ENCODE measurements at places on chromosomes 5 and 9.

- no peak for DNase-seq
These were observed 282.0 kb downstream of the SPOCK1 start for GRCh38 chr5:137216976-137217598.

DNA sequence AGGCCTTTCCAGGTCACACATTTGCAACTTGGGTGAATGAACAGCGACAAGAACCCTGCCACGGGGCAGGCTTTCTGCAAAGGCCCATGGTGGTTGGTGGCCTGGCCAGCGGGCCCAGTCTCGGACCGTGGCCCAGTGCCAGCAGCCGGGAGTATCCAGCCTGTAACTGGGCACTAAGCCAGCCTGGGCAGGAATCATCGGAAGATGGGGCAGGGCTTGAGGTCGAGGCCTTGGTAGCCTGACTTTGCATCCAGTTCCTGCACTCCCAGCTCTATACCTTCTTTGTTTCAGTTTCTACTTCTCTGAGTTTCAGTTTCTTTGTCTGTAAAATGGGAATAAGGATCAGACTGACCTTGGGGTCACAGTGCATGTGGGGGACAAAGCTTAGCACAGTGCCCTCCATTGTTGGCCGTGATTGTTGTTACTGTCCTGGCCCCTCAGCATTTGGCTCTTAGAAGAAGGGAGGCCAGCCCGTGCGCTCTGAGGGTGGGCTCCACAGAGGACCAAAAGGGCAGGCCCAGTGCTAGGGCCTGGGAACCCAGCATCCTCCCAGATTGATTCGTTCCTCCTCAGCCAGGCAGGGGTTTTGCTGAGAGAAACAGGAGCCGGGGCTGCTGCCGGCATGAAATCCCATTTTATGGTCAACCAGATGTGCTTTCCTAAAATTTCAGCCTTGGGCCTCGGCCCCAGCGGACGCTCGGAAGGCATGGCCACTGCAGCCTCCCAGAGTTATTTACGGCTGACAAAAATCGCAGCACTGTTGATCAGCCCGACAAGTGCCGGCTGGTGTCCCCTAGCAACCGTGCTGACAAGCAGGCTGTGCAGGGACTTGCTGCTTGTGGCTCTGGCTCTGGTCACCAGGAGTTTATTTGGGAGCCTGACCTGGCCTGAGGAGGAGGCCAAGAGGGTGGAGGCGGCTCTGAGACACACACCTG lies 43.6 kb downstream of the JADE2 start:
- no peak for DNase-seq

- no peak for DNase-seq
These were observed 6.0 kb downstream of the RPL12 start for GRCh38 chr9:127444921-127445850.

DNA sequence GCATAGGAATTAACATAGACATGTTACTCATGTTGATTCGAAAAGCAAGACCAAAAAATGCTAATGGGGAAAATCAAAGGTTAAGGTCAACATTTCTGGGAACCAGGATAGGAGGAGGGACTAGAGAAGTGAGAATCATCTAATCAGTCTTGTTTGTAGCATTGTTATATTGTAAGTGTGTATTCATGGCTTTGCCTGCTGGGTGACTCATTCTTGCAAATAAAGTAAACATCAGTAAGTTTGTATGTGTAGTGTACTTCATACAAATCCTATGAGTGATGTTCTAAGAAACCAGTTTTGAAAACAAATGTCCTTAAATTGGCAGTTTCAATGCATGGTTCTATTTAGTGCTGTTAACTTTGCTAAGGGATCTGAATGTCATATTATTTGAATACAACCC lies 79.0 kb upstream of the TMEM252 start:
- no peak for DNase-seq

All from stimulated activated CD8-positive, alpha-beta memory T cell treated with anti-CD3 and anti-CD28 coated beads, Interleukin-7, amount 100 ng/mL, for 1 hour (primary cell).